Tongue (tissue), 3 donors: ENCODE measurements at places on chromosomes 5 and 9.

DNA sequence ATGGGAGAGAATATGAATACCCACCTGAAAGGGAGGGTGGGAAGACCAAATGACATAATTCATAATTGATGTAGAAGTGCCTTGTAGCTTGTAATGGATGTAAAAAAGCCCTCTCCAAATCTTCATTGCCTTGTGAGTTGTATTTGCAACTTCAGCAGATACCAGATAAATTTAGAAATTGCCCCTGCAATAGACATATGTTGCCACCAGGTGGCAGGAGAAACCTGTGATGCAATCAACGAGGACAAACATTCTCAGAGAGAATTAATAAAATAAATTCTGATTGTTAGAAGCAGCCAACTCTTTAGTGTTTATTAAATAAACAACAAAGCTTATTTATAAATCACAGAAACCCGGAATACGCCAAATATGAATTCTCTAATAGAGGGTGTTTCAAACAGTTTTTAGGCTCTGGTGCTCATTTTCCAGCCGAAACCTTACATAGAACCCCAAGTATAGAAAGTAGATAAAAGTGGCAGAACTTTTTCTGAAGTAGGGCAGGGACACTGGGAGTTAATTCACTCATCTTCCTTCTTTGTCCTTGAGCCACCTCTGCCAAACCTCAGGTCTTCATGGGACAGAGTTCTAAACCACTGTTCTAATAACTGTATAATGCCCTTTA is 147.8 kb downstream of the TMEM38B start:
- peak; percentile 56 for DNase-seq

DNA sequence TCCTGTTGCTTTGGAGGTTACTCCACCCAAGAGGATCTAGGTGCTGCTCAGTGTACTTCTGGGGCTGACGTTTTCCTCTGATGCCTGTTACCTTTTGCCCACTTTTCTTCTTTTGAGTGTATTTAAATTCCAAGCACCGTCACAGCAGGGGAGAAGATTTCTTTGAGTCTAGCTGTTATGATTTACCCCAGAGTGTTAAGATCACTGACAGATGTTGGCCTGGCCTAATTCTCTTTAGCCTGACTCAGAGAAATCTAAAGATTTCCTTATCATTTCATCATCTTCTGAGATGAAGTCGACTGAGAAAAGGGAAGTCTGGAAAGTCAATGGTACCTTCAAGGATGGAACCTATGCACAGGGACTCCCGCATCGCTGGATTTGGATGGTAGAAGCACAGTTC is 191.5 kb downstream of the FBXL7 start:
- DNase-seq = no peak

- no peak for DNase-seq
Measured at GRCh38 chr5:133780619-133781280, 168.4 kb upstream of the FSTL4 start.

DNA sequence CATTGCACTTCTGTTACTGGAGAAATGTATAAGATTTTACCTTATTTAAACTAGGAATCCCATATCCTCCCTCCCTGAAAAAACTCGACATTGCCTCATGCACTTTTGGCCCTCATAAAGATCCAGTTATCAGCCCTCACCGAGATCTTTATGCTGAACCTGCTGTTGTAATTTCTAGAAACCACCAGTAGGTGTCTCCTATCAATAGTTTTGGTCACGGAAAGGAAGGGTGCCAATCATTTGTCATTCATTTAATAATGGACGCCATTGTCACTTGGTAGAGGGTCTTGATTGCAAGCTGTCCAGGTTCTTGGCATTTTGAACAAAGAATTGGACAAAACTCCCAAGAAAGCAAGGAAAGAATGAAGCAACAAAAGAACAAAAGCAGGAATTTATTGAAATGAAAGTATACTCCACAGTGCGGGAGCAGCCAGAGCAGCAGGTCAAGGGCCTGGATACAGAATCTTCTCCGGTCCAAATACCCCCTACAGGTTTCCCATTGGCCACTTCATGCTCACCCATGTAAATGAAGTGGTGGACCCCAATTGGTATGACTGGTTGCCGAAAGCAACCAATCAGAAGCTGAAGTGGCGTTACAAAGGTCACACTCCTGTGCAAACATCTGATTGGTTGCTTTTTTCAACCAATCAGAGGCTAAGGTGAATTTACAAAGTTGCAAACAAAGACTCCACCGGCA is 524.3 kb downstream of the PSAT1 start:
- peak; percentile 26 for DNase-seq
